ENCODE measurements at places on chromosomes 2 and 18.

DNA sequence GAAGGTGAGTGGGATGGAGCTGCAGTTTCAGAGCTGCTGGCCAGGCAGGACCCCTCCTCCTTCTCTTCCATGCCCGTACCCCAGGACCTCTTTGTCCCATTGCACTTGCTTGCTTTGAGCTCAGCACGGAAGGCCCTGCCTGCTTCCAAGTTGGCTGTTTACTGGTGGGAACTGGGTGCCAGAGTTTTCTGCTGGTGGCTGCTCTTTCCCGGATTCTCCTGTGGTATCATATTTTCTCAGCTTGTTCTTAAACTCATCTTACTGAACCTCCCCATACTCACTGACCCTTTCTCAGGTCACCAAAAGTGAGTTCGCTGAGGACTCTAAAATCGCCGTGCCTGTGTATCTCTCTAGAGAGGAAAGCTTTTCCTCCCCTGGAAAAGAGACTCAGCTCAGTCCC, 297.7 kb upstream of the TNP1 start:
- DNase-seq: no peak

- no peak for DNase-seq
Observed at GRCh38 chr2:22795287-22795866, 589.6 kb upstream of the KLHL29 start.

- no peak for DNase-seq
Observed at GRCh38 chr2:227642656-227643055, 23.9 kb upstream of the SCYGR5 start.

GRCh38 chr2:5064687-5065086, 627.5 kb upstream of the SOX11 start:
- no peak for DNase-seq

DNA sequence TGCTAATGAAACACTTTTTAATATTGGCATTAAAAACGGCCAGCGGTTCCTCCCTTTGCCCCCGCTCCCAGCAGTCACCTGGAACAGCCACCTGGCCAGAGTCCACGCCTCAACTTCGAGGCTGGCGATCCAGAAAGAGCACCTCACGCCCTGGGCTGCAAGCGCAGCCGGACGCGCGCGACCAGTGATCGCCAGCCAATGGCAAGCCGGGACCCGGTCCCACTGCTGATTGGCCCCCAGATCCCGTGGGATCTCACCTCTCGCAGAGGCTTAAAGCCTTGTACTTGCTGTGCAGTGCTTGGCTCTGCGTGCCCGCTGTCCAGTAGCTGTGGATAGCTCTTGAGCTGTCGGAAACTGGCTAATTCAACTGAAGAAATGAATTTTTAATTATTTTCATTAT, 4.1 kb upstream of the RBM45 start:
- DNase-seq: no peak

DNA sequence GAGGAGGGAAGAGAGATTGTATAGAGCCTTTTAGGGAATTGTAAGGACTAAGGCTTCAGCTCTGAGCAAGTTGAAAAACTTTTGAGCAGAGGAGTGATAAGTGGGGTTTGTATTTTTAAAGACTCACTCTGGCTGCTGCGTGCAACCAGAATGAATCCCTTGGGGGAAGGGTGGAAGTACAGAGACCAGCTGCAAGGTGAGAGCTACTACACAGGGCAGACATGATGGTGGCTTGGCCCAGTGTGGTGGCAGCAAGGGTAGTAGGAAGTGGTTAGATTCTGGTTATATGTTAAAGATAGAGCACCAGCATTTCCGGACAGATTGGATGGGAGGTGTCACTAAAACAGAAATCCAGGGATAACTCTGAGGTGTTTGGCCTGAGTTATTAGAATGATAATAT, 10.1 kb upstream of the SESTD1 start:
- DNase-seq: no peak

DNA sequence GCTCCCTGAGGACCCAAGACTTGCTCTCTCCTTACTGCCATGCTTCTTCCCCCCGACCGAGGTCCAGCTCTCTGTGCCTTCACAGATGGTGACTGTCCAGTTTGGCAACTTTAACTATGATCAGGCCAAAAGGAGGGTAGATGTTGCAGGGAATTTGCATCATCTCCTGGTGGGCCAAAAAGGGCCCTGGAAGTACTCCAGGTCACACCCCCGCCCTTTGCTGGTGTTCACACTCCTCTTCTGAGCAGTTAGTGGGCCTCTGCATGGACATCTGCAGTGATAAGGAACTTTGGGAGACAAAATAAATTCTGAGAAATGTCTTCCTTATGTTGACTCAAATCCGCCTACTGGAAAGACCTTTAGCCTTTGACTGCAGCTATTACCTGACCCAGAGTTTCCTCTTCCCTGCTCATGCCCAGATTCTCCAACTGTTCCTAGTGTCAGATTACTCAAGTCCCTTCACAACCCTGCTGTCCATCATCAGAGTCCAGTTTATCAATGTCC, 234.4 kb downstream of the LOXHD1 start:
- no peak for DNase-seq

DNA sequence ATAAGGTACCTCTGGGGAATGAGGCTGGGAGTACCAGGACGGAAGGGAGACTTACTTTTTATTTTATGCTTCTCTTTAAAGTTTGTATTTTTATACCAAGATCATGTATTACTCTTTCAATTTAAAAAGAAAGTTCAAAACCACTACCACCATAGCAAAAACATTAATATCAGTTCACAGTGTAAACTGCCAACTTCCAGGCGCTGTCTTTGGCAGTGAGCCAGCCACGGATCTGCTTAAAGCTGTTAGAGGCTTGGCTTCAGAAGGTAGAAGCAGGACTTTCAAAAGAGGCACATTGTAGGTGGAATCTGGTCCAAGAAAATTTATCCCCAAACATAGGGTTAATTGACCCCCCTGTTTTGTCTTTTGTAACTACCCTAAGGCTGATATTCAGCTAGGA, 74.8 kb downstream of the B3GNT2 start:
- no peak for DNase-seq

- DNase-seq: no peak
Observed at GRCh38 chr2:112885506-112885902, 25.5 kb upstream of the IL37 start.

DNA sequence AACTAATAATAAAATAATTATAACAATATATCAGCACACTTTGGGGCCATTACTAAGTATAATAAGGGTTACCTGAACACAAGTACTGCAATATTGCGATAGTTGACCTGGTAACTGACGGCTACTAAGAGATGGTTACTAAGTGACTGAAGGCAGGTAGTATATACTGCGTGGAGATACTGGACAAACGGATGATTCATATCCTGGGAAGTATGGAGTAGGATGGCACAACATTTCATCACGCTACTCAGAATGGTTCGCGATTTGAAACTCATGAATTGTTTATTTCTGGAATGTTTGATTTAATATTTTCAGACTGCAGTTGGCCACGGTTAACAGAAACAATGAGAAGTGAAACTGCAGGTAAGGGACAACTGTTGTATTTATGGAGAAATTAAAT, 39.5 kb upstream of the FLACC1 start:
- no peak for DNase-seq

- no peak for DNase-seq
Observed at GRCh38 chr2:70946832-70947442, 11.2 kb downstream of the ATP6V1B1 start.

- DNase-seq: no peak
Observed at GRCh38 chr18:11458447-11458846, 150.9 kb upstream of the SLC35G4 start.

DNA sequence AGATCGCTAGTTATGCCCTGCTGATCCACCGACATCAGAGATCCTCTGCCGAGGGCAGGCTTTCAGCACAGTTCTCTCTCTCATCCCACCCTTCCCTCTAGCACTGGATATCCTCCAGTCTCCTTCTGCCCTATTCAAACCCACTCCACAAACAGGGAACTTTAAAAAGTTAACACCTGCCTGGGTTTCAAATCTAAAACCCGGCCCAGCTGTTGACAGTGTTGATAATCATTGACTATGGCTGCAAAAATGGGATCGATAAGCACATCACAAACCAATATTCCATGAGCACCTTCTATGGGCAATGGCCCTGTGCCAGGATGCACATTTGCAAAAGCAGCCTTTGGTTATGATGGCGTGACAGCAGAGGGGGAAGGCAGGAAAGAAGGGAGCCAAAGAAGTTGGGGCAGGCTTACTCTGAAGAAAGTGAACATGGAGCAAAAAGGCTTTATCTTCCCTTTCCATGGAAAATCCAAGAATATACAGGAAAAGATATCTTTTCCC, 482.3 kb upstream of the KLHL29 start:
- DNase-seq: no peak

GRCh38 chr2:187424146-187424545, 23.9 kb downstream of the CALCRL start:
- no peak for DNase-seq

DNA sequence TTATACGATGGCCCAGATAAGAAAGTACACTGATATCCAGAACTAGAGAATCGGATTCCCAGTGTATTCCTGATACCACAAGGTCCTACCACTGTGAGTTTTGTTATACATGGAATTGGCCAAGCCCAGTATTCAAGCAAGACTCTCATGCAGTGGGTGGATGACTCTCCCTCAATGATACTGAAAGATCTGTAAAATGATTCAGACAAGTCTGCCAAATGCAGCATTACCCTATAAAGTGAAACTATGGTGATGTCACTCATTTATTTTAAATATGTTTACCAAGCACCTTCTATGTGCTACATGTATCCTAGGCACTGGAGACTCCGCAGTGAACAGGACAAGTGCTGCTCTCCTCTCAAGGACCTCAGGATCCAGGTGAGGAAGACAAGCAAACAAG, 22.6 kb downstream of the MYO5B start:
- DNase-seq: no peak

DNA sequence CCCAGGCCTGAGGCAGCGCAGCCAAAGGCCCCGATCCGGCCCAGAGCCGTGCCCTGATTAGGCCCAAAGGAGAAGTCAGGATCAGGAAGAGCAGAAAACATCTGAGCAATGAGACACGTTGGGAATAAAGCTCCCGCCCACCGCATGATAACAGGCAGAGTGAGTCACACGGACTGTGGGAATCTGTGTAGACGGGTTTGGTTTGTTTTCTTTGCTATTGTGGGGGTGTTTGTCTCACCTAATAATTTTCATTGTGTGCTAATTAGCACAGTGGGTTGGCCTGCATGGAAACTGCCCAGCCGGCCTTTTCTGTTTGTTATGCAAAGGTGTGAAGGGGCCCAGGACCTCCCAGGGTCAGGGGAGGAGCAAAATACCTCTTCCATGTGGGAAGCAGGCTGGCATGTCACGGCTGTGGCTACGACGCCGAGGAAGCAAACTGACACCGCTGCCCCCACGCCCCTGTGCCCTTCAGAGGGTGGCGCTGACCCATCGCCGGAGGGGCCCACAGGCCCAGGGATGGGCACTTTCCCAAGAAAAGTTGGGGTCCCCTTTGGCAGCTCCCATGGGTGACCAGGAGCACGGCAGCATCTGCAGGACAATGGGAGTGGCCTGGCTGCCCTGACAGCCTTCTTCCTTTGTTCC, 68.4 kb upstream of the CTDP1 start:
- no peak for DNase-seq

DNA sequence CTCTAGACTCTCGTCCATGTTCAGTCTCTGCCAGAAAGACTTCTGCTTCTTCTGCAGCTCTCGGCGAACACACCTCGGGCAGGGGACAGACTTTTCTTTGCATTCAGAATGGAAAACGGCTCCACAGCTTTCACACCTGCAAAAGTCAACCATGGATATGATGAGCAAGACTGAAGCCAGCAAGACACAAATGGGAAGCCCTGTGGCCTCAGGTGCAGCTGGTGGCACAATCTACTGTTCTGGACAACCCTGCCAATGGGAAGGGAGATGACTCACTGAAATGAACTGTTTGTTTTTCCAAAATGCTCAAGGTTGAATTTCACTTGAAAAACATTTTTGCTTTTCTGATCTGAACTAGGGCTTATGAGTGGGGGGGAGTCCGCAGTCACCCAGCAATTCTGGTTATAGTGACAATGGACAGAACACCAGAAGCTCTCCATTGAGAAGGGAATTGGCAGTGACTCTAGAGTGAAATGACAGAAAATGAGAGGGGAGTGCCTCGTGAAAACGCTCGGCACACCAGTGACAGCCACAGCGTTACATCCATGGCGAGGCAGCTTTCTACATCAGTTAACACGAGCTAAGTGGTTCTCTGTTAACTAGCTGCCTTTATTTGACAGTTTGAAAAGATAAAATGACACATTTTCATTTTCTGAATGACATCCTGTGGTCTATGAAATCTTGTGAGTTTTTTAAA, 58.8 kb upstream of the FZD5 start:
- DNase-seq: no peak

- DNase-seq: no peak
Observed at GRCh38 chr18:58572181-58572580, 56.7 kb downstream of the ALPK2 start.

GRCh38 chr18:30277676-30278075, 764.9 kb downstream of the DSC3 start:
- no peak for DNase-seq
